ENCODE measurements at places on chromosomes 1 and 21.

- no peak for DNase-seq
Measured at GRCh38 chr1:178023181-178023618, 53.3 kb upstream of the SEC16B start.

GRCh38 chr1:60971330-60971729 is 111.0 kb upstream of the NFIA start:
- DNase-seq: no peak

- DNase-seq: no peak
Measured at GRCh38 chr1:109816175-109816811, 52.6 kb upstream of the EPS8L3 start.

DNA sequence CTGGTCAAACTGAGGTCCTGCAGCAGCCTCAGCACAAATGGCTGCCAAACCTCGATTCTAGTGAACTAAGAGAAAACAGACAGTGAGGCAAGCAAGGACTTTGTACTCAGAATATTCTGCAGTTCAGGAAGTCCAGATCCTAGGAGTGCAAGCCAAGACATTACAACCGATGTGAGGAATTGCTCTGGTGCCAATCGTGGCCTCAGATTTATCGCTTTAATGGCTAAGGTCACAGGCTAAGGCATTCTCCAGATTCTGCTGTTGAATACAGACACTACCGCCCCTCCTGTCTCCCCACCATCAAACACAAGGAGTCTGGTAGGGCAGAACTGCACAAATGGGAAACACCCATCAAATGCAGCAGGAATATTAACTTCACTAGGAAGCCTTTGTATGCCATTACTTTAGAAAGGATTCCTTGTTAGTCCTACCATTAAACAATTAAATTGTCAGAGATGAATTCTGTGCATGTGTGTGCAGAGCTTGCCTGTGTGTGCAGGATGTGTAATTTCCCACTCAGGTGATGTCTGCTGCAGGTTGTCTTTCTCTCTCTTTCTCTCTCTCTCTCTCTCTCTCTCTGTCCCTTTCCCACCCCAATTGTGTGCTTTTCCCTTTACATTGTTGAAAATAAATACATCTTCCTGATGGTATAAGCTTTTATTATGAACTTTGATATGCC is 9.2 kb upstream of the SERTAD4 start:
- no peak for DNase-seq

DNA sequence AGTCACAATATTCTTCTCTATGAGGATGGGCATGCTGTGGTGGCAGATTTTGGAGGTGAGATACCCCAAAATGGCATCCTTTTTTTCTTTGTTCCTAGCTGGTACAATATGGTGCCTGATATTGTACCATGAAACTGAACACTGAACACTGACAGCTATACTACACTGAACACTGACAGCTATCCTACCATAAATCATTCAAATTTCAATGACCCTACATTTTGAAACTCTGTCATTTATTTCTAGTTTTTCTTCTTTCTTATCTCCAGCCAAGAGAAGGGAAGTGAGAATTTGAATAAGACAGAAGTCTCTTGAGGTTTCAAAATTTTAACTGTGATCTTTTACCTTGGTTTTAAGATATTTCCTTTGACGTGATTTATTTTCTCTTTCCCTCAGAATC is 76.3 kb downstream of the LRRC53 start:
- DNase-seq: no peak

DNA sequence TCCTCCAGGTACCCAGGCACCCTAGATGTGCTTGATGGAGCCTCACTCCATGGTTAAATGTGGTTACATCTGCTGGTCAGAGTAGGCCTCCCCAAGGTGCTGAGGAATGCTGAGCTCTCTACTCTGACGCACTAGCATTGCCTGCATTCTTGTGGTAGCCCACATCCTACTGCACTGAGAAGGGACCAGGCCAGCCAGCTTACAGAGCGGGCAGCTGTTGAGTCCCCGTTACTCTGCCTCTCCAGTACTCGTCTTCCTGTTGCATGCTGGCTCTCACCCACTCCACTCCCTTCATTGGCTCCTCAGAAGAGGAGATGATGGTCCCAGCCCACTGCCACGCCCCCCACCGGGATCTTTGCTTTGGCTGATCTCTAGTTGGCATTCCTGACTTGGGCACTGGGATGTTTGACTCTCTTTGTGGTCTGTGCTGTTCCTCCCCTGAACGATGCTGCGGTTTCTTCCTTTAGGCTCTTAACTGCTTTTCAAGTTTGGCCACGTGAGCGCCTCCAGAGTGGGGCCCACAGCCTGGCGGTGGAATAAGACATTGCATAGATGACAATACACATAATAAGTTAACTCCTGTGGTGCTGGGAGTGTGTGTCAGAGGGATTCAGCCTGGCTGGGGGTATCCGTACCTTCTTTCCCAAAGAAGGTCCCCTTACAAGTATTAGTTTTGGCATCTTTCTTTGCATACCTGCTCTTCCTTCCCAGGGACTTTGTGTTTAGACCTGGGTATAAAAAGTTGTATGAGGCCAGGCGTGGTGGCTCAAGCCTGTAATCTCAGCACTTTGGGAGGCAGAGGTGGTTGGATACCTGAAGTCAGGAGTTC is 18.6 kb downstream of the AZIN2 start:
- peak; percentile 24 for DNase-seq

GRCh38 chr1:181798191-181798926 is 263.2 kb downstream of the ZNF648 start:
- no peak for DNase-seq

DNA sequence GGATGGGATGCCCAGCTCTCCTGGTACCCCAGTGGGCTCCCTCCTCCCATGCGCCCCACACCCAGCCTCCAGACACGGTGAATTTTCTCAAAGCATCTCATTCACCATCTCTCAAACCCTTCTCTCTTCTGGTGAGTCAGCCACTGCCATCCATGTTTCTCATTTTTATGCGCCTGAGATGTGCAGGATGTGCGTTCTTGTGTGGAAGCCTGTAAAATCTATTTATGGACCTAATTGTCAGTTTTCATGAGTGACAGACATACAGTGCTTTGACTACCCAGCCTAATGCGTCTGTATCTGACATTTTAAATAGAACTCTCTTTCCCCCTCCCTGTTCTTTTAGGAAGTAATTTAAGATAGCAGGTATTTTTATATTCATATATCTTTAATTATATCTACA is 158.8 kb downstream of the DAB1 start:
- no peak for DNase-seq

GRCh38 chr1:7389201-7389905 is 381.7 kb upstream of the VAMP3 start:
- no peak for DNase-seq

GRCh38 chr1:6511561-6512244 is 20.2 kb upstream of the PLEKHG5 start:
- DNase-seq: no peak

DNA sequence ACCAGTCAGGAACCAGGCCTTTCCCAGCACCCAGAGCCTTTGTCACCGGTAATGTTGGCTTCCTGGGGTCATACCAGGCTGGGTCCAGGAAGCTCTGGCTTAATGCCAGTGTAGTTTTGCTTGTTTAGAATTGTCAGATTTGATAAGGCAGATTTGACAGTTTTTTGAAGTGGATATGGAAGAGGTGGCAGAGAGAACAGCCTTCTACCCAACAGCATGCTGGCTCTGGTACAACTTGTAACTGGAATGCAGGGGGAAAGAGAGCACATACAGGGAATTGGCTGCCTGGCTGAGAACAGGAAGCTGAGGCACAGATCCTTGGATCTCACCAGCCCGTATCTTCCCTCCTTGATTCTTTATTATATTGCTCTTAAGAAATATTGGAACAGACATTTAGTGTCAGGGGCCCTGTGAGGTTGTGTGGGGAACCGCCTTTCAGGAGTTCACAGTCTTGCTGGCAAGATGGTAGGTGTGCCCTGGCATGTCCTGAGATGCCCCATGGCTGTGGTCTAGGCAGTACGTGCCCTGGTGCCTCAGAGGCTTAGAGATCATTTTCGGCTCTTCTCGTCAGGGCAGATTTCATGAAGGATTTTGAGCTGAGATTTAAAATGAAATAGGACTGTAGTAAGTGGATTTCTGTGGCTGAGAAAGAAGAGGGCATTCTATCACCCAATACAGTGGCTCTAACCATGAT is 227.0 kb downstream of the PBX1 start:
- DNase-seq: no peak

- DNase-seq: no peak
Measured at GRCh38 chr1:172278478-172278877, 142.0 kb upstream of the C1orf105 start.

DNA sequence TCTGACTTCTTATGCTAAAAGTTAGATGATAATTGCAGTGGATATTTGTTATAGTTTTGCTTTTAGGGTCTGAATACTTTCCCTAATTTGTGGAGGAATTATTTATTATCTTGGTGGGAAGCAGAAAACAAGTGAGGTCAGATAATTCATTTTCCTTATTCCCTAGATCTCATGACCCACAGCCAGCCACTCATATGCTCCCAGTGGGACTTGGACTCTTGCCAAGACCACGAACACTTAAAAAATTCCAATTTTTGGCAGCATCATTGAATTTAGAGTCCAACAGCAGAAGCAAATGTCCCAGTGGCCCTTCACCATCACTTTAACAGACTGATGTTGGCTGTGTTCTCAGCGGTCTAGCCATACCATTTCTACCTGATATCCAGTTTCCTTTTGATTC is 204.2 kb downstream of the HMCN1 start:
- DNase-seq: no peak

DNA sequence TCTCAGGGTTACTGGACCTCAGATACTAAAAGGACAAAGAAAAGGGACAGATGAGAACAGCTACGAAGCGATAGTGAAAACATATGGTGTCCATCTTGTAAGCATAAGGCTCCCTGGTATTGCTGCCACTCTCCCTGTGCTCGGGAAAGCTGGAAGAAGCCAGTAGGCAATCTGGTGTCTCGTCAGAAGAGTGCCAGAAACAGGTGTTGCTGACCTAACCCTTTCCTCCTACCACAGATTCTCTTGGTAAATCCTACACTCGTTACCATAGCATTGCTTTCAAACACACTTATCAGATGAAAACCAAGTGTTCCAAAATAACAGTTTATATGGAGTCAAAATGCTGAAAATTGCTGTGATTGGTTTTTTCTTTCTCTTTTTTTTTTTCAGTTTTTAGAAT is 146.3 kb downstream of the NRIP1 start:
- DNase-seq: no peak

DNA sequence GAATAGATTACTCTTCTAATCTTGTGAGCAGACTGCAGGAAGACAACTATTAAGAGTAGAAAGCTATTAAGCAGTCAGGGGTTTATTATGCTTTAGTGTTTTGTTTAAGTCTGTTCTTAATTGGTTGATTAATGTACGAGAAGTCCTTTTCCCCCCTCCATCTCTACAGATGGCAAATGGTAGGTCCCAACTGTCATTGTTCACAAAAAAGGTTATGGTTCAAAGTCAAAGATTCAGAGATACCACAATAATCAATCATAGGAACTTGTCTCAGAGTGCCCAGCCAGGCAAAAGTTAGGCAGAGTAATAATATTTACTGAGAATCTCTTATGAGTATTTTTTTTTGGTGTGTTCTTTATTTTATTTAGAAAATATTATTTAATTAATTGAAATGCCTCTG is 26.8 kb downstream of the NFIA start:
- DNase-seq: no peak

GRCh38 chr1:89203166-89203565 is 4.4 kb upstream of the GBP4 start:
- DNase-seq: no peak

DNA sequence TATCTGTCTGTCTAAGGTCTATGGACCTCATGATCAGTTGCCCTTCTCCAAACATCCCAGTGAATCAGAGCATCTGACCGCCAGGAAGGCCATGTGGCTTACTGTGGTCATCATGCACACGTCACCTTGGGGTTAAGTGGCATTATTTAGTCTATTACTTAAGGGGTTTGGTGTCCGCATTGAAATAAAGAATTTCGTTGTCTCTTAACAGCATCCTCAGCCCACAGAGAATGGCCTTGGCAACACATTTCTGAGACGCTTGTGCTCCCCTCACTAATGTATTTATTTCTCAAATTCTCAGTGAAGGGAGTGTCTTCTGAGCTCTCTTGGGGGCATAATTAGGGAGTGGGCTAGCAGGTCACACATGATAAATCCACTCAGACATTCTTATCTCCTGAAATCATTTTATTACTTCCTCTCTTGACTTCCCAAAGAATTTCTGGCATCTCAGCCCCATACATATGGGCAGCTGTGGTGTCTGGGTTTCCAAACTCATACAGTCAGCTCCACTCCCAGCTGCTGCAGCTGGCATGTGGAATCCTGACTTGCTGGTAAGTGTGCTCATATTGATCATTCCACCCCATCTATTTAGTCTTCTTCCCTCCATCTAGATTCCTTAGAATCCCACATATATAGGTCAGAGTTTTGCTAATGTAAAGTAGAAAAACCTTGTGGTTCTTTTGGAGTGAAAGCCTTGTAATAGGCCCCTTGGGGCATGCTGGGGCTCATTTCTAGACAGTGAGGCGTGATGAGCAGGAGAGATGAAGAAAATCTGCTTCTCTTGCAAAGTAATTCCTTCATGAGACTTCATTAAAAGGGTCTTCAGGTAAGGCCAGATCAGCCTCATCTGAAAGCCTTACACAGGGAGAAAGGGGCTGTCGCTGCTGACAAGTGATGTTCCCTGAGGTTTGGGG is 110.5 kb downstream of the HHAT start:
- DNase-seq: no peak

DNA sequence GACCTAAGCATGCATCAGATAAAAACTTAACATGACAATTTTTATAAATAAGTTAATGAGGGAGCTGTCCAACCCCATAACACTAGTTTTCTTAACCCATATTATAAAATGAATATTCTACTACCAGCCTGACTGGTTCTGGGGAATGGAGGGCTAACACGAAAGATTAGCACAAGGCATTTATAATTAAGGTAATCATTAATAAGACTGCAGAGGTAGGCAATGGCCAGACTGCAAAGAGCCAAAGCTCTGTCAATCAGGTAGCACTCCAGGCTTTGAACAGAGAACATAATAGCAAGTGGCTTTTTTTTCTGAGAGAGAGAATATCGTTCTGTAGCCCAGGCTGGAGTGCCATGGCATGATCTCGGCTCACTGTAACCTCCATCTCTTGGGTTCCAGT is 20.6 kb upstream of the TMEM35B start:
- no peak for DNase-seq

DNA sequence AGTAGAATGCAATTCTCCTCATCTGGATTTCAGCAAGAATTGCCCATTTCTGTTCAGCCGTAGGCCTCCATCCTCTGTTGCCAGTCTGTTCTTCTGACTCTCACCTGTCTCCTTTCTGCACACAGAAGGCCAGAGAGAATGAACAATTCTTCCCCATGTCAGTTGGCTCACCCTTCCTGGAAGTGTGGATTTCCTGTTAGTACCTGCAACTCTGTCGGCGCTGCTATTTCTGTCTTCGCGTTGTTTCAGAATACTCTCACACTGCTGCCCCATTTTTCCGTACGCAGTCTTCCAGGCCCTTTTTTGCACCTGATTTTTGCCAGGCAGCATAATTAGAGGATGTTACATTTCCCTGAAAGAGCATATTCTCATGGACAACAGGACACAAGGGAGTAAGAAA is 200.7 kb downstream of the FGGY start:
- no peak for DNase-seq

GRCh38 chr1:106727171-106727570 is 329.3 kb upstream of the PRMT6 start:
- no peak for DNase-seq

GRCh38 chr21:29315131-29315749 is 16.5 kb downstream of the BACH1 start:
- DNase-seq: no peak

Measured in activated CD8-positive, alpha-beta memory T cell treated with anti-CD3 and anti-CD28 coated beads for 4 hours (primary cell).